ENCODE measurements at places on chromosomes 13 and 19. TPM values are rescaled to one million over a fixed set of nuclear protein-coding genes. Genes with fewer than 3 reads are reported as not detected.

Gene ZNF793
- 2.4 TPM for total RNA-seq

Gene FOSB
- 631 TPM for total RNA-seq

Gene IGFL3
- total RNA-seq: not detected

Gene DCAF15
- 101 TPM for total RNA-seq

DNA sequence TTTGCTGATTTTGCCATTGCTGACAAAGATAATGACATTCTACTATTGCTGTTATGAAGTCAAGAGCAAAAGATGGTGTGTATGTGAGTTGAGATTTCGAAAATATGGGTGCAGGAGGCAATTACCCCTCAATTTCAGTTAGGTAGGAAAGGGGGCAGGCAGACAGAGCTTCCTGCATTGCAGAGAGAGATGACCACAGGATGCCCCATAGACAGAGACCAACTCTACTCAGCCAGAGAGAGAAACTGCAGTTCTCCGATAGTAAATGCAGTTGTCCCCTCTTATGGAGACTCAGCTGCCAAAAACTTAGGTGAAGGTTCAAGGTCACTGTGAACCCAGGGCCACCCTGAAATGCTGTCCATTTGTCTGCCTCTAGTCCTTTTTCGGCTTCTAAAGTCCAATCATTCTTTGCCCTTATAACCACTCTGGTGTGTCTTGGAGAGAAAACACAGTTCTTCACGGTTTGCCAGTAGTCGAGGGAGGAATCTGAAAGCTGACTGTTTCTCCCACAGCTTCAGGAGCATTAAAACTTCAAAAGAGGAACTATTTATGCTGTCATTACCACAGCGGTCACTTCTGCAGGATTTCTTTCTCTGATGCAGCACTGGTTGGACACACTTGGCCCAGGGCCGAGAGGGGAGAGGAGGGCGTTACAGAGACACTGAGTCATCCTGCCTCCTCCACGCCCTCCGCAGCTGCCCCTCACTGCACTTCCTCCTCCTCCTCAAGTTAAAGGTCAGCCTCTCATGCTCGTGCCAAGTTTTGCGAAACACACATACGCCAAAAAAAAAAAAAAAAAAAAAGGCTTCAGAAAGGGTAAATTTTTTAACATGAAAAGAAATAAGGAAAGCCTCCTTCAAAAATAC lies 264.3 kb downstream of the FOXO1 start:
- DNase-seq: peak; percentile 30

DNA sequence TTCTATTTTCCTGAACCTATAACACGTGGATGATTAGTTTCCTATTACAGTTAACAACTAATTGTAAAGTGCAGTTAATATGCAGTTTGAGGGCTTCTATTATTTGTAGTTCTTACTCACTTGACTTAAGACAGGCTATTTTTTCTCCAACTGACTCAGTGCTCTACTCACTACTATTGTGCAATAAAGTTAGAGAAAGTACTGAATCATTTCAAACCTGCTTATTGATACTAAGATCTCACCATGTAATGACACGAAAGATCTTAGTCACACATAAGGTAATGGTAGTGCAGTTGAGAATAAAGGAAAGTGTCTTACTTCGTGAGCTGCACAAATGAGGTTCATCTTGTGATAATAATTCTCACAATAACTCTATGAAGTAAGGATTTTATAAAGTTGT lies 22.8 kb upstream of the ITM2B start:
- DNase-seq: no peak

DNA sequence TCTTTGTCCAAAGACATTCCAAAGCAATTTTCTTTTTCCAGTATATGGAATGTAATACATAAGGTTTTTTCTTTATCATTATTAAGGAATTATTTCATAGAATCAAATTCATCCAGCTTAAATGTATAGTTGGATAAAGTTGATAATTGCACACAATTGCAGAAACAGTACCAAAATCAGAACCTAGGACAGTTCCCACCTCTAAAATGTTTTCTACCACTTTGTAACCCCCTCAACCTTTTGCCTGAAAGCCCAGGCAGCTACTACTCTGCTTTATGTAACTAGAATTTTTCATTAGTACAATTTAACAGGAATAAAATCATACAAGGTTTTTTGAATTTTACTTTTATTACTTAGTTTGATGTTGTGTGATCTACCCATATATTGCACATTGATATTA lies 98.0 kb downstream of the PRR20E start:
- no peak for DNase-seq

GRCh38 chr19:6138066-6138465 lies 2.6 kb downstream of the ACSBG2 start:
- no peak for DNase-seq

GRCh38 chr19:45613926-45614725 lies 12.1 kb upstream of the GPR4 start:
- no peak for DNase-seq

GRCh38 chr13:91248249-91248648 lies 99.2 kb upstream of the MIR17HG start:
- no peak for DNase-seq

GRCh38 chr19:43574424-43575155 lies 737 bp downstream of the XRCC1 start:
- no peak for DNase-seq

DNA sequence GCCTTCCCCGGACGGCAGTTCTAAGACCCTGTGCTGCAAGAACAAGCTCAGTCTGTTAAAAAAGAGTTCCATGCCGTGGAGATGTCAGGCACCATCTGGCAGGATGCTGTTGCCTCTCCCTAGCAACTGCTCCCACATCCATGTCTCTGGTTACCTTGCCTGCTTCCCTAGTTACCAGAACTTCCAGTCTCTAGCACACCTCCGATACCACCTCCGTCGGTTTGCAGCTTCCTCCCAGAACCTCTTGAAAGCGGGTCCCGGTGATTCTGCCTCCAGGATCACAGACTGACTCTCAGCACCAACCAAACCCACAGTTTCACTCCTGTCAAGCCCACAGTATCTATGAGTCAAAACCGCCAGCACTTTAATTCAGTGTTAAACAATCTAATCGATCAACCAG lies 55.4 kb downstream of the KCTD12 start:
- DNase-seq: no peak

- DNase-seq: no peak
These were observed 1431.0 kb upstream of the ATXN8OS start for GRCh38 chr13:68676513-68677115.

DNA sequence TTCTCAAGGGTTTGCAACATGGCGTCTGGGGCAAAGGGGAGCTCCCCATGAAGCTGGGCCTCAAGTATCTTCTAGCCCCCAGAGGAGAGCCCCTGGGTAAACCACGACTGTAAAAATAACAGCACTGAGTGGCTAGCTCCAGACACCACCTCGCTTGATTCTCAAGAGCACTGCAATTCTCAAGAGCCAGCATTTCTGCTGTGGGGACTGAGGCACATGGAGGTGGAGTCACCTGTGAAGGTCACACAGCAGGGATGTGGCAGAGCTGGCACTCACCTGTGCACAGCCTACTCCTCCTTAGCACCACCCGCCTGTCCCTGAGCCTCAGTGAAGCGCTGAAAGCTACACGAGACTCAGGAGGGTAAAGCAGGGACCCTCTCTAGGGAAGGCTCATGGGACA lies 20.7 kb upstream of the CCNP start:
- DNase-seq: no peak

DNA sequence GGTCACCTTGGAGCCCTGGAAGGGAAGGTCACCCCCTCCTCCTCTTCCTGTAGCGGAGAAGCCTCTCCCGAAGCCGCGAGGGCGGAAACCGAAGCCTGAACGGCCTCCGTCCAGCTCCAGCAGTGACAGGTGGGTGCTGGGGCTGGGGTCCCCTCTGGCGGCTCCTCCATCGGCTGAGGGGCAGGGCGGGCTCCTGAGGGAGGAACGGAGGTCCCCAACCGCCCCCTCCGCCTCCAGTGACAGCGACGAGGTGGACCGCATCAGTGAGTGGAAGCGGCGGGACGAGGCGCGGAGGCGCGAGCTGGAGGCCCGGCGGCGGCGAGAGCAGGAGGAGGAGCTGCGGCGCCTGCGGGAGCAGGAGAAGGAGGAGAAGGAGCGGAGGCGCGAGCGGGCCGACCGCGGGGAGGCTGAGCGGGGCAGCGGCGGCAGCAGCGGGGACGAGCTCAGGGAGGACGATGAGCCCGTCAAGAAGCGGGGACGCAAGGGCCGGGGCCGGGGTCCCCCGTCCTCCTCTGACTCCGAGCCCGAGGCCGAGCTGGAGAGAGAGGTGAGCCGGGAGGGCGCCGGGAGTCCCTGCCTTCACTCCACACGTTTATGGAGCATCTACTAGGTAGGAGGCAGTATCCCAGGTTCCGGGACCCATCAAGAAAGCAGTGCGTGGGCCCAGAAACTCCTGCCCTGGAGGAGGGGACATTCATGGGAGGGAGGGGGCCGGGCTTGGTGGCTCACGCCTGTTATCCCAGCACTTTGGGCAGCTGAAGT lies 22.0 kb downstream of the HDGFL2 start:
- no peak for DNase-seq

DNA sequence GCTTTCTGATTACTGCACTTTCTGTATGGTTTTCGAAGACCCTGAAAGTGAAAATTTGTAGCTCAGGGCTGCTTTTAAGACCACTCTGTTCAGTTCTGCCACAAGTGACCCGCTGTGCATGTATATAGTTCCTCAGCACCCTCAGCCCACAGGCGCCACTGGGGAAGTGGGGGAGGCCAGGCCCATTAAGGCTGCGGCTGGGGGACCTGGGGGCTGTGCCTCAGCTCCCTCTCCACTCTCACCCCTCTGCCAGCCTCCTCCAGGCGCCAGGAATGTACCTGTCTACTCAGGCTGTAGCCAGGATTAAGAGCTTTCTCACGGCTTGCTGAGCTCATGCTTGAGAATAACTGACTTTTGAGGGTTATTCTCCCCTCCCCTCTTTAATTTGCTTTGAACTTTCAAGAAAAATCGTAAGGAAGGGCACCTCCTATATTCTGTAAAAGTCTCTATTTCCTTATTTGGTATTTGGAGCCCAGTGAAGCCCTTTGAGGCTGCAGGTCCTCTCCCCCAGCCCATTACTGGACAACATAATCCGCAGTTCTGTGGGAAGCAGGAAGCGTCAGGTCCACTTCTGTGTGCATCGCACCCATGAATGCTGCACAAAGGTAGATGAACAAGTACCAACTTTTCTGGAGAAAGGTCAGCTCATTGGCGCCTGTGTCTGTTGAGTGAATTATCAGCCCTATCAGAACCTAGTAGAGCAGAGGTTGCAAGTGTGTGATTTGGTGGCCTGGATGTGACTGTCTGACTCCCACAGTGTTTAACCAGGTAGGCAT lies 29.6 kb downstream of the GJA3 start:
- DNase-seq: no peak

GRCh38 chr13:33355201-33355895 lies 69.8 kb upstream of the STARD13 start:
- DNase-seq: no peak

DNA sequence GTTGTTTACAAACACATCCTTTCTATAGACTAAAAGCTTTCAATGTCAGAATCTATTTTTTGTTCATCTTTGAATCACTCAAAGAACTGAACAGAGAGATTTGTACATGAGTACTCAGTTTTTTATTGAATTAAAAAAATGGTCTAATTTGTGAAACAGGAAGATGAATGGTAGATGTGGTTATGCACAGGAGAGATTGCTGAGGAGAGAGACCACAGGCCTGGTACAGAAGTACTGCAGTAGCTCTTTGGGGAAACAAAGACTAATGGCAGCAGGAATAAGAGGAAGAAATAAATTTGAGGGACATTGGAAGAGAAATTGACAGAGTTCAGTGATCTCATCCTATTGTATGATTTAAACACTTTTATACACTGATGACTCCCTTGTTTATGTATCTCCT lies 222.0 kb upstream of the ARGLU1 start:
- no peak for DNase-seq

DNA sequence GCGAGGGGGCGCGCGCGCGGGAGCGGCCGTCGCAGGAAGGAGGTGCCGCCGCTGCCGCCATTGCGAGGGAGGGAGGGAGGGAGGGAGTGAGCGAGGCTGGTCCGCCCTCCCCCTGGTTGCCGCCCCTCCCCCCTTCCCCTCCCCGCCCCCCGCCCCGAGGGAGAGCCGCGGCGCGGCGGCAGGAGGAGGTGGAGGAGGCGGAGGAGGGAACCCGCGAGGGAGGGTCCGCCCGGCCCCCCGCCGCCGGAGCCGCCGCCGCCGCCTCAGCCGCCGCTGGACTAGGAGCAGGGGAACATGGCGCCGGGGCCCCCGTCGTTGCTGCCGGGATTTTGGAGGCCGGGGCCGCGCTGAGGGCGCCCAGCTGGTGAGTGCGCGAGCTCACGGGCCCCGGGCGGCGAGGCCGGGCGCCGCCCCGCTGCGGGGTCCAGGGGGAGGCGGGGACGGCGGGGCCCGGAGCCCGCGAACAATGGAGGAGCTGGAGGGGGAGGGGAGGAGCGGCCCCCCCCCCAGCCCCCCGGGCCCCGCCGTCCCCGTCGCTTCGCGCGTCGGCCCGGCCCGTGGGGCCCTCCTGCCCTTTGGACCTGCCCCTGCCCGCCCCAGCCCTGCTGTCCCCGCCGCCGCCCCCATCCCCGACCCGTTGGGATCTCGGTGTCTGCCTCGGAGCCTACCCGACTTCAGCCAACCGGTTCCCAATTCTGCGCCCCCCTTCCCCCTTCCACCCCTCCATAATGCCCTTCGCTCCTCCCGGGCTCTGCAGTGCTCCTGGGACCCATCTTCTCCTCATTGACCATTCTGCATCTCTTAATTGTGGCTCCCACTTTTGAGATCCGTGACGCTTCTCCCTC lies at the start of gene ARHGAP35:
TSS of gene ARHGAP35 (plus strand) at position 152 of the 845 bp plus-strand sequence. CDS start 57,679 bp downstream, outside the sequence.
- peak; percentile 58 for DNase-seq

GRCh38 chr19:16940626-16941025 lies 51.8 kb downstream of the F2RL3 start:
- no peak for DNase-seq

DNA sequence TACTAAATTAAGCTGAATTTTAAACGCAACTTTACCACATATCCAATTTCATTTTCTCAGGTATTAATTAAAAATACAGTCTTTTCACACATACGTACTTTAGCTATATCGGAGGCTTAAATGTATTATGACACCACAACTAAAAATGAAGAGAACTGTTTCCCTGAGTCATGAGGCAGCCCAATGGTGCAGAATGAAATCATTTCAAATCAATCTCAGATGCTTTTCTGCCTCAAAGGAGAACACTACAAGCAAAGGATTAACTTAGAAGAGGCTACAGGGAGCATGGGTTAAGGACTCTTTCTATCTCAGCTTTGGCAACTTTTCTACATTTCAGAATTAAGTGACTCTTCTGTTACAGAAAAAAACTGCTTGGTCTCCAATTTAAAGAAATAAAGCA lies 516.3 kb upstream of the HTR2A start:
- no peak for DNase-seq

- DNase-seq: peak; percentile 64
These were observed 15.9 kb downstream of the ZNF787 start for GRCh38 chr19:56105090-56105701.
